Activated T-cell treated with anti-CD3 and anti-CD28 coated beads, Interleukin-2, amount 50 U/mL, for 1 hour (primary cell): ENCODE measurements at places on chromosomes 13 and 19.
A peak's percentile ranks its signal among the peaks of the same experiment; 100 is the strongest.

DNA sequence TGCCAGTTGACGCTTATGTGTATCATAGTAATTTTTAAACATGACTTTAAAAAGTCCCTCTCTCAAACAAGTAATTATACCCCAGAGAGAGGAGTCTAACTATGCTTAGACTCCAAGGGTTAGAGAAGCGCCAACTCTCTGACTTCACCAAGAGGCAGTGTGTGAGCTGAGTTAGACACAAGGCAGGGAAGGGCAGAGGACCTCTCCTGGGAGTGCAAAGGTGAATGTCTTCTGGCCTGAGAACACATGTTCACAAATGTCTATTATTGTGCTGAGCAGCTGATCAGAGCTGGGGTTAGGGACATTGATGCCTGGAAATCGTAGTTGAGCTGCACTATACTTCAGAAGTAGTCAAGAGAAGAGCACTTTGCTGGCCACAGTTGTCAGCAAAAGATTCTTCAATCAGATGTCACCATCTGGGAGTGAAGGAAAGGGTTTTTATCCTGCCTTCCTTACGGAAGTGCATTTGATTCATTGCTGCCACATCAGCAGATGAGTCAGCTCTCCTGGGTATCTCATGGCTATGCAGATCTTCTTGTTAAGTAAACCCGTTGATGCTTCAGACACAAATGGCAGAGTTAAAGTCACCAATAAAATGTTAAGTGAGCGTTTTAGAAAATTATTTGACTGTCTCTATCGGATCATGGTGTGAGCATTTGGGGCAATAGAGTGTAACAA lies 283.2 kb upstream of the ARGLU1 start:
- no peak for DNase-seq

- no peak for DNase-seq
Measured at GRCh38 chr19:45200568-45200967, 22.0 kb downstream of the BLOC1S3 start.

- no peak for DNase-seq
Measured at GRCh38 chr13:110818747-110819146, 96.1 kb downstream of the ANKRD10 start.

DNA sequence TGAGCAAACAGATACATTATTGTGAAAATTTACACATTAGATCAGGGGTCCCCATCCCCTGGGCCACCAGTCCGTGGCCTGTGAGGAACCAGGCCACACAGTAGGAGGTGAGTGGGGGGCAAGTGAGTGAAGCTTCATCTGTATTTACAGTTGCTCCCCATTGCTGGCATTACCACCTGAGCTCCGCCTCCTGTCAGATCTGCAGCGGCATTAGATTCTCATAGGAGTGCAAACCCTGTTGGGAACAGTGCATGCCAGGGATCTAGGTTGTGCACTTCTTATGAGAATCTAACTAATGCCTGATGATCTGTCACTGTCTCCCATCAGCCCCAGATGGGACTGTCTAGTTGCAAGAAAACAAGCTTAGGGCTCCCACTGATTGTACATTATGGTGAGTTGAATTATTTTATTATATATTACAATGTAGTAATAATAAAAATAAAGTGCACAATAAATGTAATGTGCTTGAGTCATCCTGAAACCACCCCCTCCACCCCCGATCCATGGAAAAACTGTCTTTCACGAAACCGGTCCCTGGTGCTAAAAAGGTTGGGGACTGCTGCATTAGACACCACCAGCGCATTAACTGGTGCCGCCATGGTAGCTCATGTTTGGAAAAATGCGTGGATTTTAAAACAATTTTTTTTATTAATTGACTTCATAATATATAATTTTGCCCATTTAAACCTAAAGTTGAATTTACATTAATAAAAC lies 51.7 kb downstream of the DGKH start:
- DNase-seq = no peak

DNA sequence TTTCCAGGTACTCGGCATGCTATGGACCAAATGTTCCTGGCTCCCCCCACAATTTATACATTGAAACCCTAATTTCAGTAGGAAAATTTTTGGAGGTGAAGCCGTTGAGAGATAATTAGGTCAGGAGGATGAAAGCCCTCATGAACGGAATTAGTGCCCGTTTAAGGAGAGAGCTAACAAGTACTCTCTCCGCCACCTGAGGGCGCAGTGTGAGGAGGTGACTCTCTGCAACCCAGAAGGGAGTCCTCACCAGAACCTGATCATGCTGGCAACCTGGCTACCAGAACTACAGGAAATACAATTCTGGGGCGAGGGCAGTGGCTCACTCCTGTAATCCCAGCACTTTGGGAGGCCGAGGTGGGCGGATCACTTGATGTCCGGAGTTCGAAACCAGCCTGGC lies 397.8 kb downstream of the SLITRK5 start:
- no peak for DNase-seq

- no peak for DNase-seq
Measured at GRCh38 chr19:1217366-1217765, 11.8 kb downstream of the STK11 start.

- DNase-seq = peak; percentile 69
Measured at GRCh38 chr19:43901395-43902390, 33.4 kb downstream of the ZNF45 start.

- DNase-seq = no peak
Measured at GRCh38 chr19:12763100-12763499, 11.5 kb downstream of the BEST2 start.

GRCh38 chr13:75947448-75947847 lies 311.3 kb downstream of the LMO7 start:
- DNase-seq = no peak

DNA sequence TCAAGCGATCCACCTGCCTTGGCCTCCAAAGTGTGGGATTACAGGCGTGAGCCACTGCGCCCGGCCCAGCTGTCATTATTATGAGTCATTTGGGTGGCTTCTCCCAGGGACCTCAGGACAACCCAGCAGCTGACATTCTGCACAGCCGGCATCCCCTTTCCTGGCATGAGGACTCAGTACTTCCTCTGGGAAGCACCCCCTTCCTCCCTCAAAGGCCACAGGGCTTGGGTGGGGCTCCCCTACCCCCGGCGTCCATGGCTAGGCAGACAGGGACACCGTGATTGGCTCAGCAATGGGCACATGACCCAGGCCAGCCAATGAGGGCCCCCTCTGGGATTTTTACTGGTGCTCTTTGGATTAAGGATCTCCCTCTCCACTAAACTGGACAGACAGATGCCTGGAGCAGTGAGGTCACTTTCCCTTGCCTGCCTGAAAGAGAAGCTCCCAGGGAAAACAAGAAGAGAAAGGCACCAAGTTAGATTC lies 6.0 kb downstream of the KANK2 start:
- no peak for DNase-seq

DNA sequence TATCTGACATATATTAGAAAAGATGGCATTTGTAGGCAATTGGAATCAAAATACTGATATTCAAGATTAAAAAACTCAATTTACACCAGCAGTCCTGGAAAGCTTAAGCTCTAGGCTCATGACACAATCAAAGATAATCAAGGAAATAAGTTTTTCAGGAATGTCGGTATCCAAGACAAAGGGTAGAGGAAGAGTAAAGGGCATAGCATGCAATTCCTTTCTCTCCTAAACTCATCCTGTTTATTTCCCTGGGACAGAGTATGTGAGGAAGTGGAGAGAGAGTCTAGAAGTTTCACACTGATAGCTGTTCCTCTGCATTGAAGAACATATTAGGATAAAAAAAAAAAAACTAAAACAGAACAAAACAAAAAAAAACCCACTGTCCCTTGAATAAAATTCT lies 2452.1 kb downstream of the PCDH9 start:
- DNase-seq = no peak
